ENCODE measurements at places on chromosomes 6 and 20.

- no peak for DNase-seq
Measured at GRCh38 chr6:9627916-9628315, 787.0 kb downstream of the TFAP2A start.

DNA sequence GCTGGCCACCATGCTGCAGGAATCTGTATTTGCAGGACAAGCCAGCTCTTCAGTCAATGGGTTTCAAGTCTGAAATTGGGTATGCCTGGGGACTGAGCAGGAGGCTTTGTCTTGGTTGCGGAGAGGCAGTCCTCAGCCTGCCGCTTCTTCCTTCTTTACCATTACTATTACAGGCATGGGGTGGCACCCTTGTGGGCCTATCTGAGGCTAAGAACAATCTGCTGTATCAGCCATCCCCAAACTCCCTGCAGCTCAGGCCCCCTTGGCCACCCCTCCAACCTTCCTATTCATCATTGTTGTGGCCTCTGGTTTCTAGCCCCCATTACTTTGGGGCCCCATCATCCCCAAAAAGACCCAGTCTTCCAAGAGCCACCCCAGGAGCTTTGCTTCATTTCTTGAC, 289.2 kb upstream of the FOXQ1 start:
- no peak for DNase-seq

GRCh38 chr20:9794831-9795230, 44.0 kb downstream of the PAK5 start:
- no peak for DNase-seq

- no peak for DNase-seq
Measured at GRCh38 chr20:38844963-38845362, 39.5 kb downstream of the PPP1R16B start.

- no peak for DNase-seq
Measured at GRCh38 chr6:100457311-100457990, 7.3 kb downstream of the SIM1 start.

DNA sequence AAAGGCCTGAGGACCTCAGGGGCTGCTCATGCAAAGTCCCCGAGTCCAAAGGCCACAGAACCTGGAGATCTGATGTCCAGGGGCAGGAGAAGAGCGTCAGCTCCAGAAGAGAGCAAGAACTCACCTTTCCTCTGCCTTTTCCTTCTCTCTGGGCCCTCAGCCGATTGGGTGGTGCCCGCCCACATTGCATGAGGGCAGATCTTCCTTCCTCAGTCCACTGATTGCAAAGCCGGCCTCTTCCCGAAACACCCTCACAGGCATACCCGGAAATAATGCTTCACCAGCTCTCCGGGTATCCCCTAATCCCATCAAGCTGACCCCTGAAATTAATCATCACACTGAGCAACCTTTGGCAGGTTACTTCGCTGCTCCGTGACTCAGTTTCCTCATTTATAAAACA, 33.4 kb downstream of the SPDEF start:
- DNase-seq = no peak

DNA sequence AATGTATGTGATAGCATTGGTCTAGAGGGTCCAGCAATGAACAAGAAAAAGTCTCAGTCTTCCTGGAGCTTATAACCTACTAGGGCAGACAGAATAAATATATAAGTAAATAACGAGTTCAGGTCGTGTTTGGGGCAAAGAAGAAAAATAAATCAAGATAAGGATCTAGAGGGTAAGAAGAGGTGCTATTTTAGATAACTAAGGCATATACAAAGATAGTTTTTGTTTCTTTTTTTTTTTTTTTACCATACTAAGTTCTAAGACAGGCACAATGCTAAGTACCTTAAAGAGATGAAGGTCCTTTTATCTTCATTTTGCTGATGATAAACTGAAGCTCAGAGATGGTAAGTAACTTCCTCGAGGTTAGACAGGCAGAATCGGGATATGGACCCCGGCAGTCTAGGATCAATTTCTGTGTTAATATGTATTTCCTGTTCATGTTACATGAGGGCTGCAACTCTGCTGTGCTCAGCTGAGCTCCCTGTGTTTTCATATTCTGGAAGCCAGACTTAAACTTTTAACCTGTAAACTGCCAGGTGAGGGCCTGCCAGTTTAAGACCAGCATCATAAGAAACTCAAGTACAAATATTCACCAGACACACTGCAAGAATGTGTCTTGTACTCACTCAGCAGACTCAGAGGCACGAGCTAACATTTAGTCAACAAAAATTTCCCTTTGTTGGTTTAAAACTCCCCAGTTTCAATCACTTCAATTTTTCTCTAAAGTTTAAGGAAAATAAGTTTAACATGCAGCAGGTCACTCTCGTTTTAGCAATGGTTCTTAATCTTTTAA, 23.3 kb downstream of the SESN1 start:
- no peak for DNase-seq

DNA sequence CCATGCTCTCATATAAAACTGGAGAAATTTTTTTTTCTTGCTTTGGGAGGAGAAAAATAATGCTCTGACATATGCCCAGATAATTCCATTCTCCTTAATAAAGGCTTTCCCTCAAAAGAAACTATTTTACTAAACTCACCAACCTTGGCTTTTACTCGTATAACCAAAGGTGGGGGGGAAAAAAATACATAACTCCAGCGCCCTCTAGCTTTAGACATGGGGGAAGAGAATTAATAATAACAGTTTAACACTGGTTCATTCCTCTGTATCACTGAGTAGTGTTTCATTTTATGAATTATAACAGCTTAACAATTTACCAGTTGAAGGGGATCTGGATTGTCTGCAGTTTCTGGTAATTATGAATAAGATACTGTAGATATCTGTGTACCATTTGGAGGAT, 1226.1 kb downstream of the GRIK2 start:
- peak; percentile 2 for DNase-seq

GRCh38 chr20:58927490-58928061, 53.5 kb upstream of the NELFCD start:
- no peak for DNase-seq

DNA sequence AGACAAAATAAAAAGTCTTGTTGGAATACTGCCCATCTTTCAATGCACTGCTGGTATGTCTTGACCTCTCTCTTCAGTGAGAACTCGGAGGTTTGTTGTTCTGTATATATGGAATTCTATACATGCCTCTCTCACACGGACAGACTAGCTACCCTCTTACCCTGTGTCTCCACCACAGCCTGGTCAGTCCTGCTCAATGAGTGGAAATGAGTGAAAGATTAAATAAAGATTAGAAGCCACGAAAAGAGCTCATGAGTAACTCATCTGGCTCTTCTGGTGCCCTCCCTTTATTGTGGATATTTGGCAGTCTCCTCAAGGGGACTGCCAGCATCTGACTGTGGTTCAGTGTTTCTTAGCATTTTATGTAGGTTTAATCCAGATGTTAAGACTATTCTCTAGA, 262.8 kb upstream of the MAP3K7 start:
- DNase-seq = no peak

DNA sequence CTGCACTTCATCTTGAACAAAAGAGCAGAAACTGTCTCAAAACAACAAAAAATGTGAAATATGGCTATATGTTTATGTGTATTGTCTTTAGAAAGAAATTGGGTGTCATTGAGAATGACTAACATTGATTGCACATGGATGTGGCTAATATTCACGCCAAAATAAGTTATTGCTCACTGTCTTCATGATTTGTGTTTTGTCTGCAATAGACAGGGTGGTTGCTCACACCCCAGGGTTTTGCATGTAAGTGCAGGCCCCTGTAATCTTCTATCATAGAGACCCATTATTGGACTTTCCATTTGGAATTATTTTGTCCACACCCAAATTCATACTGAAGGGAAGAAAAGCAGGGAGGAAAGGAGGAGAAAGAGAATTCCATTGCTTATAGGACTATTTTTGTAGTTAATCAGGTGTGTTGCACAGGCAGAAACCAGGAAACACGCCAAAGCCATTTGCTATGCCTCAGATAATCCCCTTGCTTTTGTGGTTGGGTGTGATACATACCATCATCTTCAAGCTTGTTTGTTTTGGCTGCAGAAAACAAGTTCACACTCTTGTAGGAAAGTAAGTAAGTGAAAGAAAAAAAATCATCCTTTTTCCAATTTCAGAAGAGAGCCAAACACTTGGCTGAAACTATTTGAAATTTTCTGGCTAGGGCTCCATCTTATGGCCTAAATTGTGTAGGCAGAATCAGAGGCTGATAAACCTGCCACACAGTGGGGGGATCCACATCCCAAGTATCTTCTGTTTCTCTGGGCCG, 214.1 kb downstream of the COL12A1 start:
- no peak for DNase-seq

DNA sequence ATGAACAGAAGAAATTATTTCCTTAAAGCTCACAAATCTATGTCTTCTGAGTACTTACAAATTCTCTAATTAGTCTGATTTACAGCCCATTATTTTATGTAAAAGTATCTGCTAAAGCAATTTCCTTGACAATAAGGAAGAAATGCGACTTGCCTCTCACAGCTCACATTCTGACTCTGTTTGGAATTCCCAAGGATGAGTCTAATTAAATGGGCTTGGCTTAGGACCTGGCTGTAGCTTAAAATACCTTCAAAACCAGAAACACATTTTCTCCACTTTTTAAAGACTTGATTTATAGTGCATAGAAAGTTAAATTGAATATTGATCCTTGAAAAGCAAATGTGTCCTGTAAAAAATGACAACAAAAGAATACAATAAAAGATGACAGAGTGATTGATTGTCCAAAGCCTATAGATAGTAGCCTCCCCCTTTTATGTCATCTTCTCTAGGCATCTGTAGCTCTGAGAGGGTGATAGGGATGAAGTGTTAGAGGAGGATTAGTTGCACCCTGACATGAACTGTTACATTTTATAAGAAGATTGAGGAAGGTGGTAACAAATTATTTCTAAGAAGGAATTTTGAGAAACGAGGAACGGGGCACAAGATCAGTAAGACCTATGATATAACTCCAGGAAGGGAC, 118.9 kb downstream of the MACROD2 start:
- DNase-seq = no peak

DNA sequence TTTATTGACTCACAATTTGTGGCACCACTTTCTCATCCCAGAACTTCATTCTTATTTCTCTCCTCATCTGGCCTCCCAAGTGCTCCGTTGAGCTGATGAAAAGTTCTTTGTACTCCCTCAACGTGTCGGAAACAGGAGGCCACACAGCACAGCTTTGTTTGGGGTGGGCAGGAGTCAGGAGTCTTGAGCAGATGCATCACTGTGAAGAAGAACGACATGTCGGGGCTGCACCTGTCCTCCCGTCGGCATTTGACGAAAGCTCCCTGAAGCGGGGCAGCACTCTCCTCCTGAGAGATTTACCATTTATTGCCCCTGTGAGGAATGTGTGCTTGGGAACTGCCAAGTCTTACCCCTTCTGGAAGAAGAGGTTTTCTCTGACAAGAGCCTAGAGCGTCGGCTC, 28.1 kb downstream of the TAF8 start:
- no peak for DNase-seq

- DNase-seq = peak; percentile 32
Measured at GRCh38 chr6:42378125-42378524, 73.6 kb downstream of the TRERF1 start.
